ENCODE measurements at places on chromosomes 1 and 21. TPM values are rescaled to one million over a fixed set of nuclear protein-coding genes. Genes with fewer than 3 reads are reported as not detected.

The C4BPA gene
- total RNA-seq, result 0.50 TPM

The RGS4 gene
- not detected for total RNA-seq

The F11R gene
- total RNA-seq, result 62.9 TPM

The APCS gene
- total RNA-seq, result not detected

The KCNA2 gene
- total RNA-seq, result 0.02 TPM

The RNF223 gene
- total RNA-seq, result 0.22 TPM

Data from A549 treated with AZD2906 at 1 μM for 4 hours (cell line).